T47D (cell line): ENCODE measurements at places on chromosomes 11 and 22.

DNA sequence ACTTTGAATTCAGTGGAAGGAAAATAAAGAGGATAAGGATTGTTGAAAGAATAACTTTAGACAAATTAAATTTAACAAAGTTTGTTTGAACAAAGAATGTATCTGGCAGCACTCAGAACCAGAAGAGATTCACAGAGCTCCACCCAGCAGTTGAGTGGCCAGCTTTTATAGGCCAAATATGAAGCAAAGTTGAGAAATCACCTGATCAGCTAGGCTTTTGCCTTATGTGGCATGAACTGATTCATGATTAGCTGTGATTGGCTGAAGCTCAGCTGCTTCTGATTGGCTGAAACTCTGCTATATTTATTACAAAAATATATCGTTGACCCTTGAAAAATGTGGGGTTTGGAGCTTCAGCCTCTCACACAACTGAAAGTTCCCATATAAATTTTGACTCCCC is 62.6 kb downstream of the PIWIL4 start:
- no peak for DNase-seq

- peak; percentile 86 for DNase-seq
Observed at GRCh38 chr11:32830413-32830738, 649 bp downstream of the PRRG4 start.

GRCh38 chr22:21077884-21078508 is 32.2 kb downstream of the LRRC74B start:
- DNase-seq: no peak

GRCh38 chr11:68677432-68677831 is 6.9 kb upstream of the GAL start:
- DNase-seq: no peak

GRCh38 chr11:118339281-118339961 is 3.1 kb downstream of the CD3D start:
- no peak for DNase-seq

GRCh38 chr11:33701302-33702230 is 940 bp upstream of the C11orf91 start:
- peak; percentile 55 for DNase-seq

- no peak for DNase-seq
Observed at GRCh38 chr11:35126879-35127581, 11.9 kb upstream of the CD44 start.

DNA sequence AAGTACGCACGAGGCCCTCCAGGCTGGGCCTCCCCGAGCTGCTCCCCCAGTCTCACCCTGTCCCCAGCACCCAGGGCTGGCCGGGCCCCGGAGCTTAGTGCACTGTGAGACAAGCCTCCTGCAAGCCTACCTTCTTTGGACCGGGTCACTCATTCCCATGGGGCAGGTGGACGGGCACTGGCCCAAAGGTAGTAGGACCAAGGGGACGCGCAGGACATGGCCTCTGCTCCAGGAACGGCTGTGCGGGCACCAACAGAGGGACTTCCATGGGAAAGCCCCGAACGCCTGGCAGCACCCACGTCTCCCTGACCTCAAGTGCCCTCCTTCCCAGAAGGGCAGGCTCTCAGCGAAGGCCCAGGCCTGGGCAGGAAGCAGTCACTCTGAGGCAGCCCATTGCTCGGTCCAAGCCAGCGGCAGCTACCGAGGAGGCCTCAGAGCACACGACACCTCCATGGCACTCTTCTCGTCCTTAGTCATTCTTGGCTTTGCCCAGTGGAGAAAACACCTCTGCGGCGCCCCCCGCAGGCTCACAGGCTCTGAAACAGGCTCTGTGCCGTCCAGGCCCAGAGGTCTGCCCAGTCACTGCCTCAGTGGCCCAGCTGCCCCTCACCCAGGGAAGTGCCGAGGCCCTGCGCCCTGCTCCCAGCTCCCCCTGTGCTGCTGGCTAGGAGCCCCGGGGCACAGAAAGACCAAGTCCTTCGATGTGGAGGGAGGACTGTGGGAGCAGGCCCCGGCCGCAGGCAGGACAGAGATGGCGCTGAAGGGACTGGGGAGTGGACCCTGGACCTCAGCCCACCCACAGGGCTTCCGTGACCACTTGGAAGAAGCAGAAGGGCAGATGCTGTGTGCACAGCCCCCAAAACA is 3.8 kb downstream of the MOB2 start:
- no peak for DNase-seq

DNA sequence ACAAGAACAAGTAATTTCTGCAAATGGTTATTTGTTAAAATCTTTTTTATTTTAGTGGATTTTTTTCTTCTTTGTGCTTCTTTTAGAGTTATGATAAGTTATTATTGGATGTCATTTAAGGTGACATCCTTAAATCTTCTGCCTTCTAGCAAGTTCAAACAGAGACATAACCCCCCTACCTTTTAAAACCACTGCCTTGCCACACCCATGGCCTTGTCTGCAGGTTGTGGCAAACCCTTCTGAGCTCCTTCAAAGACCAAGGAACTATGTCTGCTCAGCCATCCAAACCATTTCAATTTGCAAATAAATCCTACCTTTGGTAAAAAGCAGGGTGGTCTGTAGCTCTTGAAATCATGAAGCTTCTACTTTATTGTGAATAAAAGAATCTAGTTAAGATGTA is 241.6 kb downstream of the FAM76B start:
- no peak for DNase-seq

DNA sequence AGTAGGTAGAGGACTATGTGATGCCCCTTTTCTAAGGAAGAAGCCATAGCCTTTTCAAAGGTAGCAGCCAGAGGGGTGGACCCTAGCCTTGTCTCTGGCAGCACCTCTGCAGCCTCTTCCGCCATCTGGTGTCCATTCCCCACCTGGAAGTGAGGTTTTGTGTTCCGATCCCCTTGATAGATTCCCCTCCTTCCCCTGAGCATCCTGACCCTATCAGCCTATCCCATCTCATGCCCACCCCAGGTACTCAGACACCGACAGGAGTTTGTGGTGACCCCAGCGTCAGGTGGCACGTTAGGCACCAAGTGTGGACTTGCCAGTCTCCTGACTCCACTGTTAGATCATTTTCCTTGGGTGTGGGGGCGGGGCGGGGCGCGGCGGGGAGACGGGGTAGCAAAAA is 398 bp upstream of the FAM89B start:
- peak; percentile 80 for DNase-seq

DNA sequence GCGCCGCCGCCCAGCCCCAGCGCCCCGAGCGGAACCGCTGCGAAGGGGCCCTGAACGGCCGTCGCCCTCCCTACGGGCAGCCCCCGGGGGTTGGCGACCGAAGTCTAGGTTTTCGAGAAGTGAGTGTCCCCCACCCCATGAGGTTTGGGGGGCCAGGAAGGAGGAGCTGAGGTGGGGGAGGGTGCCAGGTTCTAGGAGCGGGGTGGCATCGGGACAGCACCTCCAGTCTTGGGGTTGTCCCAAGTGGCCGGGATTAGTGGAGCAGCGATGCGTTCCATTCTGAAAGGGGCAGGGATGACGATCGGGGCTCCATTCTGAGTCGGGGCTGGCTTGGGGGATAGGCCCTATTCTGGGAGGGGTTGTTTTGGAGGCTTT is 408 bp downstream of the PPP2R5B start:
- DNase-seq: peak; percentile 67

DNA sequence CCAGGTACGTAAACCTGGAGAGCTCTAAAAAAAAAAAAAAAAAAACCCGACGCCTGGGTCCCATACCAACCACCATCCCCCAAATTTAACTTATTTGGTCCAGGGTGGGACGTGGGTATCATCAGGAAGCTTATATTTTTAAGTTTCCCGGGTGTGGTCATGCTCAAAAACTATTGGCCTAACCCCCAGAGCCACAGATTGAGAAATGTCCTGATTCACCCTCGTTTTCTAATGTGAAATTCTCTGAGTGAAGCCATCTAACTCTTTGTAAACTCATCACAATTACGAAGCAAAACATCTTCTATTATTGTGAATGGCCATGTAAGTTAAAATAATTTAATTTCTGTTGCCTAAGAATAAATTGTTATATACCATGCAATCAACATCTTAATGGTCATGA is 29.6 kb downstream of the PAK1 start:
- no peak for DNase-seq

DNA sequence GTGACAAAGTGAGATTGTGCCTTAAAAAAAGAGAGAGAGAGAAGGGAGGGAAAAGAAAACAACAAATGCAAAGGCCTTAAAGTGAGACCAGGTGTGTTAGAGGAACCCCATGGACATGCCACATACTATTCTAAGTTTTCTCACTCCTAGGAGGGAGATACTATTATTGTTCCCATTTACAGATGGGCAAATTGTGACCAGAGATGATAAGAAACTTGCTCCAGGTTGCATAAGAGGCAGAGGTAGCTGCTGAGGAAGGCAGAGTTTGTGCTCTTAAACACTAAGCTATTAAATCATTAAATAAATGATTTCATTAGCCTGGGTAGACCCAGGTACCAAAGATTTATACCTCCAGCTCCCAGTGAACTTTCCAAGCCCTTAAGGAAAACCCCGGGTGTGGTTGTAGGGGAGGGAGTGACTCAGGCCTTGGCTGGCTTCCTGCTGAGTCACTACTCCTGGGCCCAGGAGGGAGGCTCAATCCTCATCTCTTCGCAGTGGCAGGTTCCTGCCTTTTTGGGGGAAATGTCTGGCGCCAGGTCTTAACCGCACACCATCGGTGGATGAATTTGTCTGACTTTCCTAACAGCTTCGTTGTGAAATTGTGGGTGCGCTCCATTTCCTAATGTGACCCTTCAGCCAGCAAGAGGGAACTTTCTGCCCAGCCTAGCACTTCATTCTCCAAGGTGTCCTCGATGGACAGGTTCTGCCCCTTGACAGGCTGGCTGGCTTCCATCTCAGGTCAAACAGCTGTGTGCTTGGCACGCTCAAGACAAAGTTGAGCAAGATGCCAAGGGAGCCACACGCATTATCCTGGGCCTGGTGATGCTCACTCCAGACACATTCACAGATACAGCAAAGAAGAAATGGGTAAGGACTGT is 33.4 kb upstream of the PTPRJ start:
- peak; percentile 54 for DNase-seq

DNA sequence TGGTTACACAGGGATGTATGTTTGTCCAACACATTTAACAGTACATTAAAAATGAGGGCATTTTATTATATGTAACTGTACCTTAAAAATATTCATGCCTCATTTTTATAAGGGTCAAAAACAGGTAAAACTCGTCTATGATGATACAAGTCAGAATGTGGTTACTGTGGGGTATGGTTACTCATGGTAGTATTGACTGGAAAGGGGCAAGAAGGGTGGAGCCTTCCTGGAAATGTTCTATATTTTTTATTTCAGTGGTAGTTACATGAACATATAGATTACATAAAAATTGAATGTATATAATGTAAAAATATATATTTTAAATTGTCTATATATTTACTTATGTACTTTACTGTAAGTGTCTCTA is 99.8 kb downstream of the STIM1 start:
- no peak for DNase-seq

DNA sequence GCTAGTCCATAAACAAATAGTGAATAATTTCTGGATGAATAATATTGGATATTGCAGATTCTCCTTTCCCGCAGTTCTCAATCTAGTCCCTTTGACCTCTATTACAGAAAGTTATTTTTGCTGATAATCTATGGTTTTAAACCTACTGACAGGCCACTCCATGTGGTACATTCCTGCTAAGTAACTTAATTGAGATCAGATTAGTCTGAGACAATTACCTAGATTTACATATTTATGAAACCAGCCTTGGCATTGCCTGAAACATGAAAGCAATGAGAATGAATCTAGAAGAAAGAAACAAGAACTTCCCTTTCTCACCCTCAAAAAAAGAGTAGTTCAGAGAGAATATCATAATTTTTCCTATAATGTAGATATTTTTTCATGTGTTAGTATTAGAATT is 964.2 kb downstream of the JRKL start:
- no peak for DNase-seq

DNA sequence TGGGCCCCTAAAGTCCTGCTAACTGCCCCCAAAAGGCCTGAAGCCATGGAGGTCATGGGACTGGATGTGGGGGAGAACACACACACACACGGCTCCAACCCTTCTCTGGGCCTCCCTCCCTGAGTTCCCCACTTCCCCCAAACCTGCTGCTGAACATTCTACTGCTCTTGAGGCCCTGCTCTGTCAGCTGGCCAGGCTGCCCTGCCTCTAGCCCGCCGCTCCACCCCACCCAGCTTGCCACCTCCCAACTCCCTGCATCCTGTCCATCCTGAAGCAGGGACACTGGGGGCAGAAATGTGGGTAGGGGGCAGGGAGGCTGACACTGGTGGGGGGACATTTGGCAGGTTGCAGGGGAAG is 1.0 kb downstream of the KCNJ4 start:
- DNase-seq: no peak

DNA sequence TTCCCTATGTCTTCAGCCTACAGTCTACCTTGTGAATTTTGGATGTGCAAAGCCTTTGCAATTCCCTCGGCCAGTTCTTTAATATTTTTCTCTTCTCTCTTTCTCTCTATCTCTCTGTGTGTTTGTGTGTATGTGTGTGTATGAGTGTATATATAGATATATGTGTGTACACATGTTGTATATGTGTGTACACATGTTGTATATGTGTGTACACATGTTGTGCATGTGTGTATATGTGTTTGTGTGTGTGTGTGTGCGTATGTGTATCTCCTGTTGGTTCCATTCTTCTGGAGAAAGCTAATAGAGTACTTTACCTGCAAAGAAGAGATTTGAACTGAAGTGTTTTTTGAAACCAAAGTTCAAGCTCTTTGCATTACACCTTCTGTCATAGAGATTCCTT is 155.0 kb downstream of the LUZP2 start:
- DNase-seq: no peak

- no peak for DNase-seq
Observed at GRCh38 chr22:32123657-32124056, 35.4 kb downstream of the C22orf42 start.

DNA sequence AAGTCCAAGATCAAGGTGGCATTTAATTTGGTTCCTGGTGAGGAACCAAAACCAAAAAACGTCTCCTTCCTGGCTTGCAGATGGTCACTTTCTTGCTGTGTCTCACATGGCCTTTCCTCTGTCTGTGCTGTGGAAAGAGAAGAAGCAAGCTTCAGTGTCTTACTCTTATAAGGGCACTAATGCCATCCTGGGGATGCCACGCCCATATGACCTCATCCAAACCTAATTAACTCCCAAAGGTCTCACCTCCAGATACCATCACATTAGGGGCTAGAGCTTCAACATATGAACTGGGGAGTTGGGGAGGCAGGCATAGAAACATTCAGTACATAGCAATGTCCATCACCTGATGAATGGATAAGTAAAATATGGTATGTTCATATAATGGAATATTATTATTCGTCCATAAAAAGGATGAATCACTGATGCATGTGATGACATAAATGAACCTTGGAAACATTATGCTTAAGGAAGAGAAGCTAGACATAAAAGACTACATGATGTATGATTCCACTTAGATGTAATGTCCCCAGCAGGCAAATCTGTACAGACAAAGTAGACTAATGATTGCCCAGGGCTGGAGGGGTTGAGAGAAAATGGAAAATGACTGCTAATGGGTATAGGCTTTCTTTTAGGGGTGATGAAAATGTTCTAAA is 78.6 kb upstream of the B3GNT6 start:
- DNase-seq: no peak

- no peak for DNase-seq
Observed at GRCh38 chr11:57804466-57804865, 42.9 kb downstream of the CTNND1 start.

- no peak for DNase-seq
Observed at GRCh38 chr11:98155696-98156095, 865.1 kb upstream of the CNTN5 start.
